Right atrium auricular region (tissue), 2 donors: ENCODE measurements at places on chromosomes 1 and 21.

DNA sequence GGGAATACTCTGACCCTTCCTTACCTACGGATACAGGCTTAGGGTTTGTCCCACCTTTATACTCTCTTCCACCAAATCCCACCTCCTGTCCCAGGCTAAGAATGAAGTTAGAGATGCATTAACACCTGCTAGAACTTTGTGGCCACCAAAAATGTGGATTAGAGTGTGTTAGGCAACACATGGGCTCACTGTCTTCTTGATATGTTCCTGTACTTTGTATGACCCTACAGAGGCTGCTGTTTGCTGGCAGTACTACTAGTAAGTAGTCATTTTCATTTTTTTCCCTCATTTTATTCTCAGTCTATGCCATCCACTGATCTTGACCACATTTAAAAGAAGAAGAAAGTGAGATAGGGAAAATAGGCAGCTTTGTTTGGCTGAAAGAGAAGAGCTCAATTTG is 21.0 kb upstream of the TMEM39B start:
- no peak for DNase-seq

GRCh38 chr1:18705811-18706210 is 75.2 kb downstream of the PAX7 start:
- DNase-seq, result no peak

DNA sequence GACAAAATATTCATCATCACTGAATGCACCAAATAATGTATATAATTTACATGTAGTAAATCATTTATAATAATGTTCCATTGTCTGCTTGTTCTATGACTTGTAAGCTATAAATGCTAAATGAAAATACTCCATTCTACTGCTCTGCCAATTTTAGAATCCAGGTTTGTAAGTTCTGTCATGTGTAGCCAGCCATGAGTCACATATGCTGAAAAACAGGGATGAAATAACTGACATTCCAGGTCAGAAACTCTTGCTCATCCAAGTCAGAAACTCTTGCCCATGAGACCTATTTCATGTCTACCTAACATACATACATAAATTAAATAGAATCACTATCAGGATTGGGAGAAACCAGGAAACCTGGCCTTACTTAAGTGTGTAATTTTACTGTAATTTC is 95.6 kb downstream of the ASH1L start:
- no peak for DNase-seq

DNA sequence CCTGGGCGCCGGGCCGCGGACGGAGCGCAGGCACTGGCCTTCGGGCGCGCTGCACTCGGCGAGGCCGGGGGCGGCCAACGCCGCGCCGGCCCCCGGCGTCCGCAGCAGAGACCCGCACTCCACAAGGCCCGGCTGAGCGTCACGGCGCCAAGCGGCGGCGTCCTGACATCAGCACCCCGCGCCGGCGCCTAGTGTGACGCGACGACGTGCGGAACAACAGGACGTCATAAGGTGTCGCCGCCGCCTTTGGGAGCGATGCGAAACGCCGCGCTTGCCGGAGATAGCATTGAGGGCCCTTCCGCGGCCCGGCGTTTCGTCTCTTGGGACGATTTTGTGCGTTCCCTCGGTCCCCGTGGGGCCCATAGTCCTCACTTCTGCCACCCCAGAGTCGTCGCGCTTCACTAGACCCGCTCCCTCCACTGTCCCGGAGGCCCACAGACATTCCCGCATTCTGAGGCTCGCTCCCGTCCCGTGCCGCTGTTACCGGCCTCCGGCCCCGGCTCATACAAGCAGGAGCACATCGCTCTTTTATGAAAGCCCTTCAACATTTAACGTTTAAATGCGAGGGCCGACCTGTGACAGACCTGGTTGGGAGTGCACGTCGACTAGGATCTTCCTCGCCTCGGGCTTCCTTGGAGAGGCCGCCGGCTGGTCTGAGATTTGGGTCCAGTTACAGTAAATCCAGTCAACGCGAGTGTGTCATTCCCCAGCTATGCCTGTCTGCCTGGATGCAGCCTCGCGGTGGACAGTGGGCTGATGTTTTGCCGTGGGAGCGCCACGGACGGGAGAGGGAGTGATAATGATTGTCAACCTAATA is at the start of gene SSU72:
SSU72 (minus strand) TSS at position 143 of the 817 bp plus-strand sequence. CDS start 306 bp downstream, outside the sequence.
- DNase-seq, result peak; percentile 94

DNA sequence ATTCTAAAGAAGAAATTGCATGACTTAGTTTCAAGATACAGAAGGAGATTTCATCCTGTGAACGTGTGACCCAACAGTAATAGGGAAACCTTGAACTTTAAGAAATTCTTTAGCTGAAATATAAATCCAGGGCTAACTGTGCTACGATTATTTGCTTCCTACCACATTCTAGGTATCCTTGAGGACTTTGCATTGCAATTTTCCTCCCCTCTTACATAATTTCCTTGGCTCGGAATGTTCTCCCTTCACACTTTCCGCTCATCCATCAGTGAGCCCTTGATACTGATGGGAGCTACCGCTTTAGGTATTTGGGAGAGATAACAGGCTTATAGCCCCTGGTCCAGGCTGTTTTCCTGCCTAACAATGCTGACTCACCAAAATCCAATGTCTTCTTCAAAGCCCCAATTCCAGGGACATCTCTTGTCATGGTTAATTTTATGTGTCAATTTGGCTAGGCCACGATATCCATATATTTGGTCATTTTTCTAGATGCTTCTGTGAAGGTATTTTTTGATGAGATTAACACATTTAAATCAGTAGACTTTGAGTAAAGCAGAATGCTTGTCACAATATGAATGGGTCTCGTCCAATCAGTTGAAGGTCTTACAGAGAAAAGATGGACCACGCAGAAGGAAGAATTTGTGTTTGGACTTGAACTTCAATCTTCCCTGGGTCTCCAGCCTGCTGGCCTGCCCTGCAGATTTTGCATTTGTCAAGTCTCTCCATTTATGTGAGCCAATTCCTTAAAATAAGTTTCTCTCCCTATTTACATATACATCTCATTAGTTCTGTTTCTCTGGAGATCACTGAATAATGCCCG is 121.2 kb downstream of the PTPN14 start:
- no peak for DNase-seq

- no peak for DNase-seq
Measured at GRCh38 chr1:77504986-77505385, 177.5 kb downstream of the ZZZ3 start.

DNA sequence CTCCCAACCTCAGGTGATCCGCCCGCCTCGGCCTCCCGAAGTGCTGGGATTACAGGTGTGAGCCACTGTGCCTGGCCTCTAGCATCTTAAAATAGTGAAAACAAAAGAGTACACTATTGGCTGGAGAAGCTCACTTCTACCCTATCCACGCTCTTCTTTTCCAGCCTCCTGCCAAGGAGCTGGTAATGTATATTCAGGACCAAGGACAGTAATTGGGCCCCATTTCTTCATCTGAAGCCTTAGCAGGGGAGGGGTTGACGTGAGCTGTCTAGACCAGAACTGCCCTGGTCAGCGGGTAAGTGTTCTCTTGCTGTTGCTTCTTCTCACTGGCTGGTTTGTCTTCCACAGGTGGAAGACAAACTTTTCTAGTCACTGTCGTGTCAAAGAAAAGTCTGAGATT is 70.2 kb downstream of the DNM3 start:
- no peak for DNase-seq

DNA sequence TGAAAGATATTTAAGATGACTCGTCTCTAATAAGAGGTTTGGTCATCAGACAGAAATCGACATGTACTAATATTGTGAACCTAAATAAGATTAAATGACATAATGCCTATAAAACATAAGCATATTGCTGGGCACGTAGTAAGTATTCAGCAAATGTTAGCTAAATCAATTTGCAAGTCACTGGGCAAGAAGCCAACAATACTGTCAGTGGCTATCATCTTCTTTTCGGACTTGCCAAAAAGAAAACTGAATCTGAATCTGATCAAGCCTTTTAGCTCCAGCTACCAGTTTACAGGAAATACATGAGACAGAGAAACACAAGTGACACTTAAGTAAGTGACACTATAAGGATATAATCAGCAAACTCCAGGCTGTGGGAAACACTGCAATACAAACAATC is 46.0 kb downstream of the RPL5 start:
- DNase-seq, result no peak

DNA sequence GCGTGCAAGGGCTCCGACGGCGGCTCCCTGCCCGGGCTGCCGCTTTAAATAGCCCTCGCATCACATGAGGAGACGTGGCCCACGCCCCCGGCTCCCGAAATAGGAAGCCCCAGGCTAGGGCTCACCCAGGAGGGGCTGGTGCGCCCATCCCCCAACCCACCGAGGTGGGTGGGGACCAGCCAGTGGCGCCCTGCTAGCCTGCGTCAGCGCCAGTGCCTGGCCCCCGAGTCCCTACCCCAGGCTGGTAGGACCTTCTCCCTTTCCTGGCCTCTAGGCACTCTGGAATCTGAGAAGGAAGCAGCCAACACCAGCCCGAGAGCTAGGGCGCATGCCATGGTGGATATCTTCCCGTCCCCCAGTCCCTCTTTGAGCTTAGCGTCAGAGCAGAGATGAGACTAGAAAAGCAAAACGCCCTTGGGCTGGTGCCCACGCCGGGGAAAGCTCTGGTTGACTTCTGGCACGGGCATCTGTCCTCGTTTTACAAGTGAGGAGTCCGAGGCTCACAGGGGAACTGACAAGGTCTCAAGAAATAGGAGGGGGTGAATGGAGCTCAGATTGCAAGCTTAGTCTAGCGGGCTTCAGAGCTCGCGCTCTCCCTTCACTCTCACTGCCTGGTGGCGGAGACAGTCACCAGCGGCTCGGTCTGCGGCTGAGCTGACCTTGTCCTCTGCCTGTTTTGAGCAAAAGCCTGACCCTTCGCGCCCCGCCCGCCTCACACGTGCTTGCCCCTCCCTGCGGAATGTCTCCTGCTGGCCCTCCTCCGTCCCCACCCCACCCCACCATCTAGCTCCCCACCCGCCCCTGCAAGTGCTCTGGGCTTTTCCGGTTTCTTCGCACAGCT is at the start of gene FABP3:
FABP3 (minus strand) TSS at position 21 of the 841 bp plus-strand sequence. CDS start 62 bp downstream, outside the sequence.
- peak; percentile 91 for DNase-seq
